ENCODE measurements at places on chromosomes 1 and 21. TPM values are rescaled to one million over a fixed set of nuclear protein-coding genes. Genes with fewer than 3 reads are reported as not detected.

- DNase-seq = no peak
These were observed 12.2 kb downstream of the DDOST start for GRCh38 chr1:20648946-20649345.

DNA sequence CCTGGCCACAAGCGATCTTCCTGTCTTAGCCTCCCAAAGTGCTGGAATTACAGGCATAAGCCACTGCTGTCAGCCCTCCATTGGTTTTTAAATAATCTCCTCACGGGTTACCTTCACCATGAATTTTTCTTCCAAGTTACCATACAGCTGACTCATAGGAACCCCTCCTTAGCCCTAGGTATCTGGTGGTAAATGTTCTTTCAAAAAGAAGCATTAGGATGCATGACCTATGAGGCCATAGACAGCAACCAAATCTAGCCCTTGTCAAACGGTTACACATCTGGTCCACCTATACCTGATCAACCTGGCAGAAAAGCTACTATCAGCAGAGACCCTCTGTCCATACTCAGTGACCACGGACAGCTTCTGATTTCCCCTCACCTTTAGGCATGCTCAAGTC lies 12.7 kb upstream of the DEGS1 start:
- no peak for DNase-seq

DNA sequence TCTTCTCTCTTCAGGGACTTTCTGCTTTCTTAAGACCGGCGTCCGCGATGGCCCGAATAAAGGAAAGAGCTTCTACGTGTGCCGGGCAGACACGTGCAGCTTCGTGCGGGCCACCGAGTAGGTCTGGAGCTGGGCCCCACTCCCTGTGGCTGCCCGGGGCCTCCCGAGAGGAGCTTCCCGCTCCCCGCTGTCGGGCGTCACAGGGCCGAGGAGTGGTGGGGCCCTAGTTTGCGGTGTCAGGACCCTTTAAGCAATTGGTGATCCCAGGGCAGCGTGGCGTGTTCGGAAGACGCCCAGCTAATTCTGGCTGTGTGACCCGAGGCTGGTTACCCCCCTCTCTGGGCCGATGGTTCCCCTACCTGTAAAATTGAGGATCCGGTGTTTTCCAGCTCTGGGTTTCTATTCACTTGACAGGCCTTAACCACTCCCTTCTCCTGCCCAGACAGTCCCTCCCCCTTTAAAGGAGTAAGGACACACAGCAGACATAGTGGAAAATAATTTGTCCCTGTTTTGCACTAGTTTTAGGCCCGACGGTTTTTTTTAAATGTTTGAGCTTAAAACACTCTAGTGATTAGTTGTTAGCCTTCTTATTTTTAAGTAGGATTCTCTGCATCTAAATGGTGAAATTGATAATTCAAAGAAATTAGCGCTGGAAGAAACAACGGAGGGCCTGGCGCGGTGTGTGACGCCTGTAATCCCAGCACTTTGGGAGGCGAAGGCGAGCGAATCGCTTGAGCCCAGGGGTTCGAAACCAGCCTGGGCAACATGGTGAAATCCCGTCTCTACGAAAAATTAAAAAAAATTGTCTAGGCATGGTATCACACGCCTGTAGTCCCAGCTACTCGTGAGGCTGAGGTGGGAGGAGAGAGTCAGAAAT lies 553 bp downstream of the TTF2 start:
- no peak for DNase-seq

DNA sequence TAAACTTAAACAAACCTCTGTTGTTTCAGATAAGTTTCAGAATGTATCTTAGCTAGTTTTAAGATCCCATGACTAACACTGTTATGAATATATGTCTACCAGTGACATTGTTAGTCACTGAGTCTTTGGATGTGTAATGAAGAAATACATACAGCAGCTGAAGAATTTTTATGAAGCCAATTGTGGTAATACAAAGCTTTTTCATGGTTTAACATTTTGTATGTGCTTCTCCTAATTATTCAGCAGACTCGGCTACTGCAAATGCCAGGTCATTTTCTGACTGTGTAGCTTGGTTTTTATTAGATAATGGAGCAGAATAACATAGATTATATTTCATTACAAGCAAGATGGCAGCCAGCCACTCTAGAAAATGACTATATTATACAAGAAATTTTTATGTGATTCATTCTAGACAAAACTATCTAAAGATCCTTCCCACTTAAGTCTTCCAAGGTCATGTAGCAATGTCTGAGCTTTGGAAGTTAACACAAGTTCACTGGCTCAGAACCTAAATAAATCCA lies 147.8 kb downstream of the TNFSF18 start:
- no peak for DNase-seq

DNA sequence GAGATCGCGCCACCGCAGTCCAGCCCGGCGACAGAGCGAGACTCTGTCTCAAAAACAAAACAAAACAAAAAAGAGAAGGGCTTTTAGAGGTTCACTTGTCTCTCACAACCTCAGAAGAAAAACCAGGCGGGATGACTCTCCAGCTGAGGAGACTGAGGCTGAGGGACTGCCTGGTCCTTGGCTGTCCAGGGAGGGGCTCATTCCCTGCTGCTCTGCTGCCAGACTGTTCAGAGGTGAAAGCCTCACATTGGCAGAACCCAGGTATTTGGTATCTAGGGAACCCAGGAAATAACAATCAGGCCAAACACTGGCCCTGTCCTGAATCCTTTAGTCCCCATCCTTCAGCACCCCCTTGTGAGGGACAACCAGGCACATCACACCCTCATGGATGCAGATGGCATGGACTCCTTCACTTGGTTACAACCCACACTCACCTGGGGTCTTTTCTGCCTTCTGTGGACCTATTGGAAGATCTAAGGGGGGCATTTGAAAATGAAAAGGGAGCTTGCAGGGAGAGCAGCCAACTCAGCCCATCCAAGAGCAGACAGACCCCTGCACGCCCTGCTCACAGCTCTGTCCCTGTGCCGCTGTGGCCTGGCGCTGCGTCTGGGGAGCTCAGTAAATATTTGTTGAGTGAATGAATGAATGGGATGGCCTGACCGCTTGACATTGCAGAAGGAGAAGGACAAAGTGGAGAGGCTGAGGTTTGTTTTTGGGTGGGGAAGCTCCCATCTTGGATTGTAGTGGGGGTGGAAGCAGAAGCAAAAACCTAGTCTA lies 33.4 kb downstream of the CD247 start:
- no peak for DNase-seq

DNA sequence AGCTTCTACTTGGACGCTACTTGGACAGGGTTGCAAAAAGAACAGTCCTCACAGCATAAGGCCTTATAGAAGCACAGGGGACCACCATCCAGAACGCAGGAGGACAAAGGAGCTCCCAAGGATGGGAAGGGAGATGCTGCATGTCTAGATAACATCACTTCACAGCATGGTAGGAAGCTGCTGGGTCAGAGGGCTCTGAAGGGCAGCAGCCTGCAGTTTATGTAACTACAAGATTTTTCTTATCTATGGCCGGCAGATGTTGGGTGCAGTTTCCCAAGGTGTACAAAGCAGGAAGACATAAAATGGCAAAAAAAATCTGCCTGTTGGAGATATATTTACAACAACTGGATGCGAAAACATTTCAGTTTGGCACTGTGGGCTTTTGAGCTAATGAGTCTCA lies 45.3 kb upstream of the SLC5A9 start:
- DNase-seq = no peak

DNA sequence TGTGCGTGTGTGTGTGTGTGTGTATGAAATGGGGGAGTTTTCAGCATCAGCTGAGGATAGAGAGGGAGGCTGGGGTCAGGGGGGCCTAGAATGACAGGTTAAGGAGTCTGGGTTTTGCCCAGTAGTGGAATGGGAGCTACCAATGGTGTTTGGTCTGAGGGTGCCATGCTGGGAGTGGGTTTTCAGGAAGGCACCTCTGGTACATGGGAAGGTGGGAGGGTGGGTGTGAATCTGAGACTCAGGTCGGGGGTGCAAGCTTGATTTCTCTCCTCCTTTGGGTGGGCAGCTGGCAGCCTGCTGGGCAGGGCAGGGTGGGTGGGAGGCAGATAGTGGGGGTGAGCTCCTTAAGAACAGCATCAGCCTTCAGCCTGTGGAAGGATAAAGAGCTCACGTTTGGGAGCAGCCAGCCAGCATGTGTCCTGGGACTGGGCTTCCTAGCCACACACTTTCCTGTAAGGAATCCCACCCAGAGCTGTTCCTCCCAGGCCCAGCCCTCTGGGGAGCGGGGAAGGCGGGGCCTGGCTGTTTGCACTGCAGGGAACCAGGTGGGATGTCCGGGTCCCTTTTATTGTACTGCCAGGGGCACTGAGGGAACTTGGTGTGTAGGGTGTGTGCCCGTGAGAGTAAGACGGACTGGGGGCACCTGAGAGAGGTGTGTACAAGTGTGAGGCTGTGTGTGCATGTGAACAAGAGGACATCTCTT lies 152.8 kb downstream of the FOXD2 start:
- DNase-seq = no peak

DNA sequence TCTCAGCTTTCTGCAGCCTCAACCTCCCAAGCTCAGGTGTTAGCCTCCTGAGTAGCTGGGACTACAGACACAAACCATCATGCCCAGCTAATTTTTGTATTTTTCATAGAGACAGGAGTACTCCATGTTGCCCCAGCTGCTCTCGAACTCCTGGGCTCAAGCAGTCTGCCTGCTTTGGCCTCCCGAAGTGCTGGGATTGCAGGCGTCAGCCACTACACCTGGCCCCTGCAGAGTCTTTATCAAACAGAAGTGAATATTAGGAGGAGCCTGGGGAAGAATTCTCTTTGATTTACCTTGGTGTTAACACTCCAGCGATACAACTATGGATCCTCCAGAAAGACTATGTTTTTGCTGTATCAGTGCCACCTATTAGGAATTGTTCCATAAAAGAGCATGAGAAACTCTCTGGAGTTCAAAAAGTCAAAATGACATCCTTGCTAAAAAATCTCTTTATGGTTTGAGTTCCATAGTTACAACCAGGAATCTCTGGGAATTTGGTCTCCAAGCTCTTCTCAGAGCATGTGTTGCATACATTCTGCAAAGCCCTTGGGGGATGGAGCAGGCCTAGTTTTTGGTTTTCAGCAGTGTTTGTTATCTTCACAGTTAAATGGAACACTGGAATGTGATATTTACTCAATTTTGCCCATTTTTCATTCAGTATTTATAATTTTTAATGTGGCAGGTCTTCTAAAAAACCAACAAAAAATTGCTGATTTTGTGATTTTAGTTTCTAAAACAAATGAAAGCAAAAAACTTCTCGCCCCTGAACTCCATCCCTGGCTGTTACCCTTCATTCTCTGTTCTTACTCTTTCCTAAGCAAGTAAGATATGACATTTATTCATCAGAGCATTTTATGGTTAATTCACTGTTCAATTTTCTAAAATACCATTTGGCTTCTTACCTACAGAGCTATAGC lies 77.3 kb downstream of the OLFML2B start:
- no peak for DNase-seq

DNA sequence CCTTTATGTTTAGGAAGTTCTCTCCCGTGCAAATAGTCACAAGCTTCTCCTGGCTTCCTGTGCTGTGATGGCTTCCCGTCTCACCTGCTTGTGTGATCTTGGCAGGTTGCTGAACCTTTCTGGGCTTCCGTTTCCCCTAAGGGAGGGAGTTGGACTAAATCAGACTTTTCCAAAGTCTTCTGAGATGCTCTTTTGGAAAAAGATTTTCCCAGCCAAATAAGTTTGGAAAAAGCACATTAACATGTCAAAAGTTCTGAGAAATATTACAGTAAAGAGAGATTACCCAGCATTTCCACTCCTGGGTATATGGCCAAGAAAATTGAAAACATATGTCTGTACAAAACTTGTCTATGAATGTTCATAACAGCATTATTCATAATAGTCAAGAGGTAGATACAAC lies 36.0 kb upstream of the TENT5C start:
- no peak for DNase-seq

DNA sequence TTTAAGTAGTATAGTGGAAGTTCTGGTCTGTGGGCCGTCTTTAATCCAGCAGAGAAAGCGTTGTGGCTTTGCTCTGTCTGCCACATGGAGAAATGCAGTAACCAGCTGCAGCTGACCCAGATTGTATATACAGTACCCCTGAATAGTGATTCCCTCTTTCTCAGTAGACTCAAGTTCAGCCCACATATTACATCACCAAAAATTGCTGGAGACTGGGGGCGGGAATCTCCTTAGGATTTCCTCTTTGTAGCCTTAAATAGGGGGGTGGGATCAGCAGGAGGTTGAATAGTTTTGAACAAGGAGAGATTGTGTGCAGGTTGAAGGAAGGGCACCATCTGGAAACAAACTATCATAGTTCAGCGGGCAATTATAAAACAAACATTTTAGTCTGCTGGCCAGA lies at the start of gene ANGPTL1:
ANGPTL1 (minus strand) TSS at position 134 of the 400 bp plus-strand sequence. CDS start 5,301 bp downstream, outside the sequence.
- no peak for DNase-seq

GRCh38 chr1:211715971-211716370 lies 40.5 kb upstream of the NEK2 start:
- no peak for DNase-seq

DNA sequence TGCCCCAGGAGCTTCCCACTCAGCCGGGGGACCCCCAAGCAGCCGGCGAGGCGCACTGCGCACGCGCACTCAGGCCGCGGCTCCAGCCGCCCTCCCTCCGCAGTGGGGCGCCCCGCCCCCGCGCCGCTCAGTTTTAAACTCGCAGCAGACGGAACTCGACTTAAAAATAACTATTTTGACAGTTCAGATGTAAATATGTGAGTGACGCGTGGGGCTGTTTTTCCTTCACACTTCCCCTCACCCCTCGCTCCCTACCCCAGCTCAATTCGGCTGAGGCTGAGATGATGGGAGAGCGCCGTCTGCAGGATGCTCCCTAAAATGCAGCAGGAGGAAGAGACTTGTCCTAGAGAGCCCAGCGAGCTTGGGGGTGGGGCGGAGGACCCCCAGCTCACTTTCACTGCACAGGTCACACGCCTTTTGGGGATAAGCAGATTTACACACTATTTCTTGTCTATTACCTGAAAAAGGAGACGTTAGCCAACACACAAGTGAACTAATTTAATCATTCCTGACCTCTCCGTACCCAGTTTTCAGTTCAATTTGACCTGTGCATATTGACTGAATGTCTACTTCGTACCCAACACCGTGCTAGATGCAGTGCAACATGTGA lies 8.9 kb upstream of the LEMD1 start:
- no peak for DNase-seq

DNA sequence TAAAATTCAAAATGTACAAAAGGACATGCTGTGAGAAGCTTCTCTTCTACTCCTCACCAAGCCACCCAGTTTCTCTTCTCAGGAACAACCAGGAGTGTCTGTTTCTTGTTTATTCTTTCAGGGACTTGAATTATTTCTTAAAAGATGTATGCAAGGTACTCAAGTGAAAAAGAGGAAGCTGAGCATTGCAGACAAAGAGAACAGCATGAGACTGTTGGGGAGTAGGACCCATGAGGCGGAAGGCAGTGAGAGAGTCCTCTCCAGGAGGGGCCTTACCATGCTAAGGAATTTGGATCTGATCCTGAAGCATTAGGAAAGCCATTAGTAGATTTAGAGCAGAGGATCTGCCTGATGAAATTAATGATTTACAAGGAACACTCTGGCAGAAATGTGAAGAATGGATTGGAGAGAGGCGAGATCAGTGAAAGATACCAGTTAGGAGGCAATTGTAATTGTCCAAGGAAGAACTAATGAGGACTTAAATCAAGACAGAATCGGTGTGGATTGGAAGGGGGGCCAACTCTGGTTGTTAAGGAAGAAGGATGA lies 14.7 kb upstream of the SSX2IP start:
- DNase-seq = no peak

The IARS2 gene
- 69.0 TPM for polyA plus RNA-seq

The SEC16B gene
- 1.3 TPM for polyA plus RNA-seq

The OR14A16 gene
- polyA plus RNA-seq = not detected

The CD244 gene
- polyA plus RNA-seq = not detected

The KRTAP19-5 gene
- polyA plus RNA-seq = not detected

The CDK18 gene
- 13.1 TPM for polyA plus RNA-seq

The DNALI1 gene
- polyA plus RNA-seq = 0.06 TPM

The LHX8 gene
- polyA plus RNA-seq = not detected

Data from keratinocyte (primary cell).